ENCODE measurements at places on chromosomes 7 and 10. TPM values are rescaled to one million over a fixed set of nuclear protein-coding genes. Genes with fewer than 3 reads are reported as not detected.

Gene NPC1L1
- total RNA-seq: not detected

Gene IL15RA
- total RNA-seq: 16.7 TPM

Gene RGR
- not detected for total RNA-seq

Gene GRID1
- not detected for total RNA-seq

Gene CNPY1
- not detected for total RNA-seq

Gene ETV1
- 8.1 TPM for total RNA-seq

Gene ATP6V0A4
- 0.04 TPM for total RNA-seq

Gene POLR2J2
- total RNA-seq: 1.7 TPM

Gene PDZD7
- total RNA-seq: 0.46 TPM

Gene FGL2
- total RNA-seq: 0.26 TPM

Gene PPP1R3C
- 1.2 TPM for total RNA-seq

Gene C10orf105
- total RNA-seq: not detected

Gene CYP3A7
- not detected for total RNA-seq

Gene KCNMA1
- 0.59 TPM for total RNA-seq

Gene MSMB
- total RNA-seq: not detected

Gene NUTM2A
- total RNA-seq: 0.07 TPM

Gene CFAP46
- 3.0 TPM for total RNA-seq

Gene ANK3
- 12.4 TPM for total RNA-seq

Gene SKIDA1
- total RNA-seq: 0.46 TPM

Gene ZCWPW1
- total RNA-seq: 0.42 TPM

Gene HHEX
- 50.5 TPM for total RNA-seq

Gene KBTBD2
- total RNA-seq: 59.3 TPM

Gene PKD2L1
- total RNA-seq: not detected

Gene SLC13A4
- not detected for total RNA-seq

Gene CYP3A4
- total RNA-seq: not detected

Gene BICC1
- 1.7 TPM for total RNA-seq

Gene MRLN
- not detected for total RNA-seq

Gene STOX1
- 0.11 TPM for total RNA-seq

Gene OR2A25
- total RNA-seq: not detected

Gene VSTM2A
- total RNA-seq: not detected

Gene TEX47
- total RNA-seq: not detected

Gene RNF148
- 0.86 TPM for total RNA-seq

Gene CALU
- total RNA-seq: 432 TPM

All from pulmonary artery endothelial cell (primary cell).